Right renal pelvis (tissue), 4 donors: ENCODE measurements at places on chromosomes 4 and X. TPM values are rescaled to one million over a fixed set of nuclear protein-coding genes. Genes with fewer than 3 reads are reported as not detected.

GPRASP3 gene
- polyA plus RNA-seq = 16.7 TPM

RBM46 gene
- polyA plus RNA-seq = 0.04 TPM

NHS gene
- polyA plus RNA-seq = 17.9 TPM

SNCA gene
- polyA plus RNA-seq = 51.8 TPM

HHIP gene
- 2.5 TPM for polyA plus RNA-seq

CENPVL1 gene
- 0.23 TPM for polyA plus RNA-seq

VEGFD gene
- 0.46 TPM for polyA plus RNA-seq

DSPP gene
- not detected for polyA plus RNA-seq

TMSB15B gene
- 24.9 TPM for polyA plus RNA-seq

ADH1A gene
- 0.74 TPM for polyA plus RNA-seq
